Stimulated activated CD4-positive, alpha-beta T cell treated with anti-CD3 and anti-CD28 coated beads, Interleukin-4, amount 100 ng/mL, for 24 hours (primary cell): ENCODE measurements at places on chromosomes 2 and 18.
A peak's percentile ranks its signal among the peaks of the same experiment; 100 is the strongest.

DNA sequence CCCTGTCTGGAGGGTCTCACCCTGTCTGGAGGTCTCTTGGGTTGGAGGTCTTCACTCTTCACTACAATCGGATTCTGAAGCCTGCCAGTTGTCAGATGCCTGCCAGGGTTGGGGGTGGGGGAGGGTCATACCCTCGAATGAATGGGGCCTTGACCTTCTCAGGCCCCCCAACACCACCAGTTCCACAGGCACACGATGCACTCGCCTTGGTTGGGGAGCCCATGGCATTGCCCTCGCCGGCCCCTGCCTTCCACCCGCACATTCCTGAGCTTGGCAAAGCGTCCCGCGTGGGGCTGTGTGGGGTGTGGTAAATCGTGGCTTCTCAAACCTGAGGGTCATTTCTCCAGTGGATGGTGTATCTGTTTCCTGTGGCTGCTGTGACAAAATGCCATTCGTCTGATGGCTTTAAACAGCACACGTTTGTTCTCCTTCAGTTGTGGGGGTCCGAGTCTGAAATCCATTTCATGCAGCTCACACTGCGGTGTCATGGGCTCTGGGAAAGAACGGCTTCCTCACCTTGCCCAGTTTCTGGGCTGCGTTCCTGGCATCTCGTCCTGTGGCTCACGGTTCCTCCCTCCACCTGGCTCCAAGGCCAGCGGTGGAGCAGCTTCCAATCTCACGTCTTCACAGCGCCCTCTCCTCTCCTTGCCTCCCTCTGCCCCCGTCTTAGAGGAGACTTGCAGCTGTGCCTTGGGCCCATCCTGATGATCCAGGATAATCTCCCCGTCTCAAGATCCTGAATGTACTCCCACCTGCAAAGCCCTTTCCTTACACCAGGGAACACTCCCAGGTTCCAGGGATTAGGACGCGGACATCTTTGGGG, 38.0 kb upstream of the HPCAL1 start:
- no peak for DNase-seq

- DNase-seq, result no peak
These were observed 120.5 kb upstream of the POU3F3 start for GRCh38 chr2:104733226-104733943.

GRCh38 chr2:75870651-75871137, 160.0 kb upstream of the GCFC2 start:
- no peak for DNase-seq

DNA sequence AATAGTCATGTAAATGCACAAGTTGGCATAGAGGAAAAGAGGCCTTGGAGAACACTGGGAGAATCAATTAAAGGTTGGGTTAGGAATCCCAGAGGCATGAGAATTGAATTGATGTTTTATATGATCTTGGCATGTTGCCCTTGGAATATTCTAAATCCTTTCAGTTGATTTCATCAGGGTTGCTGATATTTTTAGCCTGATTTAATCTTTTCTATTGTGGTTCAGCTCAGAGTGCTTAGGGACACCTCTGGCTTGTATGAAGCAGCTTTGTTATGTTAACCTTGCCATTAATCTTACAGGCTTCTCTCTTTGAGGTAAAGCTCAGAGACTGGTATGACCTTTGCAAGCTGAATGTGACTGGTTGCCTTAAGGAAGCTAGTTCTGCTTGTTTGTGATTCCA, 64.4 kb upstream of the LYPD6B start:
- no peak for DNase-seq

DNA sequence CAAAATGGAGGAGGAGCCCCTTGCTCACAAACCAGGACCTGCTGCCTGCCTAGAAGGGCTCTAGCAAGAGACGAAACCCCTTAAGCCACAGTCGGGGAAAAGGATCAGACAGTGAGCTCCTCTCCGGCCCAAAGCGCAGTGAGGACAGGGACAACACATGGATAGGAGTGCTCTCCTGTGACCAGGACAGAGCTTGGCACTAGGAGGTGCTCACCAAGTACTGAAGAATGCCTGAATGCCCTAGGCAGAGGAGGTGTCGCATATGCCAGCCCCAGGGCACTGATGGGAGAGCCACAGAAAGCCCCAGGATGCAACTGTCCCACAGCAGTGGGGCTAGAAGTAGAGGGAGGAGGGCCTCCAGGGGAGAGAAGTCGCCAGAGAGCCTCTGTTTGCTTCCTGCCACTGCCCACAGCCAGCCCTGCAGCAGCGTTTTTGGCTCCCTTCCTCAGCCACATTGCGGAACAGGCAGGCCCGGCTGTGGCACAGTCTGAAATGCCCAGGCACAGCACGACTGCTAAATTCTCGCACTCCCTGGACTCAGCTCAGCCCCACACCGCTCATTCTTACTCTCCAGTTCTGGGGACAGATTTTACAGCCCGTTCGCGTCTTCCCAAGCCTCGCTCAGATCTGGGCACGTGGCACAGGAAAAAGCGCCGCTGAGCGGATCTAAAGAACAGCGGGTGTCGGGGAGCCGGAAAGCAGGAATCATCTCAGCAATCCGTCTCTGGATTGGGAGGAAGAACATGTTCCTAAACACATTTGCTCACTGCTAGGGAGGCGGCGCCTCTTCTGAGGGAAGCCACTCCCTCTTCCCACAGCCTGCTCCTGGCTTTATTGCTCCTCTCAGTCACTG, 98.7 kb upstream of the POU3F3 start:
- no peak for DNase-seq

- DNase-seq, result no peak
These were observed 575.4 kb downstream of the ARHGAP15 start for GRCh38 chr2:143704451-143705106.

GRCh38 chr2:176085861-176086771, 2.4 kb upstream of the EVX2 start:
- DNase-seq, result no peak

- DNase-seq, result peak; percentile 45
These were observed at the start of gene INPP1 for GRCh38 chr2:190343536-190344275. TSS of gene INPP1 (plus strand) at chr2:190343589. CDS start at chr2:190360103, 16,514 bp downstream.

- DNase-seq, result no peak
These were observed 109.8 kb downstream of the EN1 start for GRCh38 chr2:118737684-118738083.

DNA sequence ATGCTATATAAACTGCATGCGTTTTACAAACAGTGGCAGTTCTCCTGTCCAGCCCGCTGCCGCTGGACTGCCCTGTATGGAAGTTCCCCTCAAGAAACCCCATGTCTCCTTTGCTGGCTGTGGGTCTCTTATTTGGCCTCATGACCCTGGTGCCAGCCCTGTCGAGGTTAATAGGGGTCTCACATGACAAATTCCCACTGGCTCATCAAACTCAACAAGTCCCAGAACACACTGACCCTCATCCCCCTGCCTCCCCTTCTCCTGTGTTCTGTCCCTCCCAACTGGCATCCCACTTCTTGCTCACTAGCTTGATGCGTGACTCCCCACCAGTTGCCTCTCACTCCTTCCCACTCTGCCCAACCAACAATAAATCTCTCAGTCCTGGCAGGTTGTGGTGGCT, 137.6 kb upstream of the HS6ST1 start:
- no peak for DNase-seq

GRCh38 chr2:162925595-162925994, 87.0 kb upstream of the KCNH7 start:
- DNase-seq, result no peak

DNA sequence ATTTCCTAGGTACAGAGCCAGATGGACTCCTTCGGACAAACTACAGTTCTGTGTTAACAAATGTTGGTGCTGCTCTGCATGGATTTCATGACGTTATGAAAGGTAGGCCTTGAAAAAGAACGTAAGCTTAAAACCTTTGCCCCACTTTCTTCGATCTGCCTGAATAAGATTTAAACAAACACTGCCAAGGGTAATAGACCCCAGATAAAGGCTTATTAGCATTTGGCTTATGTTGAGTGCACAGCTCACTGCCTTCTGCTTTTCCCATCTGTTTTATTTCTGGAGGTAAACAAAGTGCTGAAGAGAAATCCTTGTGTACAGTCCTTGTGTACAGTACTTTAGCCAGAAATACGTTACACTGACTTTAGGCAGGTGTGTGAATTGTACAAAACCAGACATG, 50.0 kb upstream of the STON1 start:
- no peak for DNase-seq
